ENCODE measurements at places on chromosomes 1 and 21. TPM values are rescaled to one million over a fixed set of nuclear protein-coding genes. Genes with fewer than 3 reads are reported as not detected.

The CRNN gene
- not detected for total RNA-seq

The TGFBR3 gene
- total RNA-seq, result 77.4 TPM

The SLC9C2 gene
- total RNA-seq, result not detected

The LAMC1 gene
- 613 TPM for total RNA-seq

The DDR2 gene
- total RNA-seq, result 155 TPM

The IVL gene
- not detected for total RNA-seq

The ZFP69 gene
- 2.8 TPM for total RNA-seq

The KIAA1614 gene
- total RNA-seq, result 7.0 TPM

The SLC5A9 gene
- not detected for total RNA-seq

The CAMSAP2 gene
- total RNA-seq, result 19.9 TPM

The IL22RA1 gene
- not detected for total RNA-seq
